ENCODE measurements at places on chromosomes 16 and 17. TPM values are rescaled to one million over a fixed set of nuclear protein-coding genes. Genes with fewer than 3 reads are reported as not detected.

DNA sequence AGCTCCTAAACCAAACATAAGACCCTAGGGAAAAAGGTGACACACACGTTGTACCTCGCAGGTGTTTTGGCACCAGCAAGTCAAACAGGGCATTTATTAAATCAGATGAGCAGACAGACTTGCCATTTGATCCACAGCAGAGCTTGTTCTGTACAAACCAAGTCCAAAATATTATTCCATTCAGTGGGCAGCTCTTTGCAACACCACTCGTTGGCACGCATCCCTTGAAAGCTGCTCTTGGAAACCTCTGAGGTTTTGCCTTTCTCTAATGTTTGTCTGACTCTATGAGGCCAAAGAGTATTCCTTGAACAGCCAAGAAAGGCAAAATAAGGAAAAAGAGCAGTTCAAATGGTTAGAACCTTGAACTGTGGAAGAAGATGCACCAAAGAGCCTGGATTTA lies 12.7 kb downstream of the TMEM100 start:
- no peak for DNase-seq

- no peak for DNase-seq
Observed at GRCh38 chr17:36840796-36841195, 96.5 kb upstream of the LHX1 start.

DNA sequence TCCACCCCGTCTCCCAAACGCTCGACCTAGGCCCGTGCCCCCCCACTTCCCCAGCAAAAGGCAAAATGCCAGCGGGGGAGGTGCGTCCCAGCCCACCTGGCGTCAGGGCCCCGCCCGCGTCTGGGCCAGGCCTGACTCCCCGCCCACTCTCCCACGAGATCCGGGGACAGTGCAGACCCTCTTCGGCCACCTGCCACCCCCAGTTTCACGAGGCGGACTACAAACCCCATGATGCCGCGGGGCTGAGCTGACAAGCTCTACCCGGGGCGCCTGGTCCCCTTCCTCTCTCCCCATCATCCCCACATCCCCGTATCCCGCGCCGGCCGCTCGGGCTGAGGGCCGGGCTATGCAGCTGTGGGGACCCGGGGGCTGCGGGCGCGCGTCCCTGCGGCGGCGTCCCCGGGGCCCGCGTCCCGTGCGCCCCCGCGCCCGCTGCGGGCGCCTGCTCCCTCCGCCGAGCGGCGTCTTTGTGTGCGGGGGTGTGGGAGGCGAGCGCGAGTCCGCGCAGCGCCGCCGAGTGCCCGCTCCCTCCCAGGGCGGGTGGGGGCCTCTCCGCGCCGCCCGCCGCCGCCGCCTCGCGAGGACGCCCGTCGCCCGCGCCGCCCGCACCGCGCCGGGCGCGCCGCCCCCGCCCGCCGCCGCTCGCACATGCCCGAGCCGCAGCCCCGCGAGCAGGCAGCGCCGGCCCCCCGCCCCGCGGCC lies at the start of gene ANKRD13B:
Gene ANKRD13B, plus strand, starts transcription at position 283 of the 702 bp plus-strand sequence. CDS start 490 bp downstream, outside the sequence.
- DNase-seq, result peak; percentile 64

DNA sequence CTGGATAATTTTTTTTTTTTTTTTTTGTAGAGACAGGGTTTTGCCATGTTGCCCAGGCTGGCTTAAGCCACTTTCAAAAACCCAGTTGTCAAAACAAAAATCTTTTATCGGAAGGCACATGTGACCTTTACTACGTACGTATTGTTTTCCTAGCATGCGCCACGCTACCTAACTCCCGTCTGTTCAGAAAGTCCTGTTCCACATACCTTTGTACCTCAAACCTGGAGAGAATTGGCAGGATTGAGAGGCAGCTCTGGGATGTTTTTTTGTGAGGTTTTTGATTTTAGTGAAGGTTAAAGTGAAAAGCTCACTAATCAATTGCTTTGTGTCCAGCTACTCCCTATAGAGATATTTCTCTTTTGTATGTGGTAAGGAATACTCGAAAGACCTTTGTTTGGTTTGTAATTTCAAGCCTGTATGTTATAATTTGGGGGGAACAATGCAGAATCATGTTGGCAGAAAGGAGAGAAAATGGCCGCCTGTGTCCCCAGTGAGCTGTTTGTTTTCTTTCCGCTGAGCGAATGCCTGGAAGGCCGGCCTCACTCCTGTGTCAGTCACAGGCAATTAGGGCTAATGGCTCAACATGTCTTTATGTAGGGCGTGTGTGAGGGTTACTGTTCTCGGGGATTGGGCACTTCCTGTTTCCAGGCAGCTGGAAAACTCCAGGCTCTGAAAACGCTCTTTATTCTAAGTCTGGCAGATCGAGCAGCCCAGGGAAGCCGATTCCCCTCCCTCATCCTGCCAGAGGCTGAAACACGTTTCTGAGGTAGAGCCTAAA lies 60.8 kb upstream of the CLEC18A start:
- DNase-seq, result no peak

DNA sequence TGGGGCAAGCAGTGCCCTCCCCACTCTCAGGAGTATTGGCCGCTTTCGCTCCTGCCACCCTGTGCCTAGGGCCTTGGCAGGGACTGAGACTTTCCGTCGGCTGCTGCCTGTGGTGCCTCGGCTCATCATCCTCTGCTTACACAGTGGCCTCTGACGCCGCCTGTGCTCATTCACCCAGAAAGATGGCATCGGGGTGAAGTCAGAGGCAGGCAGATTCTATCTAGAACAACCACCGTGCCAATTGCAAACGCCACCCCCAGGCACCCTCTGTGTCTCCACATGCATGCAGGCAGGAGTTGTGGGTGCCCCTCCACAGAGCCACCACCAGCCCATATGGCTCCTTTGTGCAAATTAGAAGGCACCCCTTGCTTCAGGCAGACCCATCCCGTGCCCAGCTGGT lies 154.2 kb upstream of the GSE1 start:
- DNase-seq, result no peak

DNA sequence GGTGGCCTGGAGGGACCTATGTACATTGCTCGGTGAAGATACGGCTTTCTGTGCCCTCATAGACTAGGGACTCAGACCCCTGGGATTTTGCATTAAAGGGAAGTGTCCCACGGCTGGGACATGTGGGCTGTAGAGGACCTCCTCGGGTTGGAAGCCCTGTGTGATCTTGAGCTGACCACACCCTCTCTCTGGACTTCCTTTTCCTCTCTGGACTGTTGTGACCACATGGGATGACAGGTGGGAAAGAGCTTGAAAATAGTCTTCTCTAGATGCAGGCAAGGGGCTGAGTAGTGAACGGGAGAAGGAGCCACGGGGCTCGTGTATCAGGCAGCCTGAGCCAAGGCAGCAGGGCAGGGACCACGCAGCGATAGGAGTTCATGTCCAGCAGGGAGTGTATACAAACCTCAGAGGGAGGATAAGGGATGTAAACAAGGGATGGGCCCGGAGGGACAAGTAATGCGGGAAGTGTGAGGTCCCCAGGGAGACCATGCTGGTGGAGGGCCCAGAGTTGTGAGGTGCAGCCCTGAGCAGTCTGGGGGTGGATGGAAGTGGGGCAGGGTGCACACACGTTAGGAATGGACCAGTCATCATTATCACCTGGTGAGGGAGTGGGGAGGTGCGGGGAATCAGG lies 4.5 kb upstream of the SLC4A1 start:
- DNase-seq, result no peak

- DNase-seq, result no peak
Observed at GRCh38 chr16:24511792-24512191, 27.6 kb upstream of the RBBP6 start.

DNA sequence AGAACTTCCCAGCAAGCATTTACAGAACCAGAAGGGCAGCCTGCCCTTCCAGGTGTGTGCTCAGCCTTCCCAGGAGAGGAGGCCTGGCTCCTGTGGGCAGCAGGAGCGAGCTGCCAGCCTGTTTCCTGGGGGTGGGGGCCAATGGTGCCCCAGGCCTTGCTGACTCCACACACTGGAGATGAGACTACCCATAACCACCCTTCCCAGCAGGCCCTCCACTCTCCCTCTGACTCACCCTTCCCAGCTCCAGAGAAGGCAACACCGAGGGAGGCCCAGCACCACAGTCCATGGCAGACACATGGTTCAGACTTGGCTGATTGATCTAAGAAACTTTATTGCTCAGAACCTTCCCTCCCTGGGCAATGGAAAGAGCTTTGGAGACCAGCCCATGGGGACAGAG lies 1.8 kb upstream of the PRSS53 start:
- DNase-seq, result peak; percentile 79

DNA sequence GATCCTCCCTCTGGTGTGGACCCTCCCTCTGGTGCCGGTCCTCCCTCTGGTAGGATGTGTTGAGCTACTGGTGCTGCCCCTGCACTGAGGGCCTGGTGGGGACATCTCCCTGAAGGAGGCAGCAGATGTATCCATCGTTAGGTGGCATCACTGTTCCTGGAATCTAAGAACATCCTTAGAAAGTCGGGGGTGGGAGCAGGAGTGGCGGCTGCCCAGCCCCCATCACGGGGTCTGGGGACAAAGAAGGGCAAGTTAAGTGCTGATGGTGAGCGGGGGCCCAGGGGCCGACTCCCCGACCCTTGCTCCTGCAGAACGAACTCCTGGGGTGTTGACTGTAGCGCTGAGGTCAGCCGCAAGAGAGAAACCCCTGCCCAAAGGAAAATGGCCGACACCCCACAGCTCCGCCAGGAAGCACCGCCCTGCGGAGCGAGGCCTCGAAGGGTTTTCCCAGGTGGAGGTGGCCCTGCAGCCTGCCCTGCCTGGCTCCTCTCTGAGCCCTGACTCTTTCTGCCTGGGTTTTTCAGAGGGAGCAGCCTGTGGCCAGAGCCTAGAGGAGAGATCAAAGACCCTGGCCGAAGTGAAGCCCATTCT lies 5.5 kb downstream of the CTU2 start:
- no peak for DNase-seq

GRCh38 chr16:55574811-55575210 lies 8.3 kb downstream of the CAPNS2 start:
- DNase-seq, result no peak

DNA sequence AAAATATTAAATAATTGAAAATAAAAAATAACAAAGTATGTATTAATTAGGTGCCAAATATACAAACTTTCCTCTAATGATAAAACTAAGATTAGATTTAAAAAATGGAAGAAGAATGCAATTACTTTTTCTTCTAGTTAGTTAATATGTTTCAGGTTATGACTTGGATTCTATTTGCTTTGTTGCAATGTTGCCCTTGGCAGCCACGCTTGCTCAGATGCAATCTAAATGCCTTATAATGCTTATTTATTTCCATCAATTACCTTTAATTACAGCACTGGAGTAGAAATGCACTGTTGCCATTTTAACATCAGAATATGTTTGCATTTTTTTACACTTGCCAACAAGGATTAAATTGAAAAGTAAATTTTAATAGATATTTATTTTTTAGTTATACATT lies 263.9 kb downstream of the CNTNAP4 start:
- DNase-seq, result no peak

DNA sequence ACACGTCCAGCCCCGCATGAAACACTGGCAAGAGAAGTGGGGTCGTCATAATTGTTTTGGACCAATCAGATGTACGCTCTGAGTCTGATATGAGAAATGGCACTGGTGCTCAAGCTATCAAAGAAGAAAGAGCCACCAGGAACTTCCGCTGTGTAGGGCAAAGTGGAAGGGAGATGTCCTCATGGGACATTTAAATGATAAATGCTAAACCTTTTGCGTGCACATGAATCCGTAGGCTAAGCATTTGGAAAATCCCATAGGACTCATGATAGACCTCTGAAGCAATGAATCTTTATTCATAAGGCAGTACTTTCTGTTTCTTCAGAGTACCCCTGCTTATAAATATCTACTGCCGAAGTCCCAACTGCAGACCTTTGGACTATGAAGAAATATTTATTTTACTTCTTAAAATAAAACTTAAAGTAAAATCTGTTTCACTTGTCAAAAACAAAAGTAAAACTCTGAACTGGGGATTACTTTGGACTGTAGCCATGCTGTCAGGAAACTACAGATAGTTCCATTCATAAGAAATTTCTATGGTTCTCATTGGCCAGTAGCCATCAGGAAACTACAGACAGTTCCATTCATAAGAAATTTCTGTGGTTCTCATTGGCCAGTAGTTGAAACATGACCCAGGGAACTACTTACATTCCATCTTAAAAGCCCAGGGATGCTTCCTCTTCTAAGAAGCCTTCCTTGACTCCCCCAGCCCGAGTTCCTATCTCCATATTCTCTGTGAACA lies 335.1 kb downstream of the HS3ST4 start:
- no peak for DNase-seq

DNA sequence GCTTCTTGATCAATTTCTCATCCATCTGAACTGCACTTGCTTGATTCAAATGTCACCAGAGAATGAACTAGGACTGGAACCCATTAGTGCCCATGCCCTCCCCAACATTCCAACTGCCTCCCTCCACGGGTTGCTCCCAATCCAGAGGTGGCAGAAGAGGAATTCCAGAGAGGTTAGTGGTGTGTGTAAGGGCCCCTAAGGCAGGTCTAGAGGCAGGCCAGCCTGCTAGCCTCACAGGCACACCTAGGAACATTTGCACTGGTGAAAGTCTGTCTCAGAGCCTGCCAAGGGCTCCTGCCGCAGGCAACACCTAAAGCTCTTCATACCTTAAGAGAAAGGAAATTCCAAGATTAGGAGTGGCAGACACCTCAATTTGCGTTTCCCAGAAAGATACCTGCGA lies 21.2 kb upstream of the CMTM4 start:
- DNase-seq, result no peak

THOC6 gene
- total RNA-seq, result 118 TPM

NEUROD2 gene
- not detected for total RNA-seq
